Left renal cortex interstitium (tissue), 4 donors: ENCODE measurements at places on chromosomes 7 and 10.

GRCh38 chr10:11724938-11725776 is 17.0 kb upstream of the ECHDC3 start:
- DNase-seq = no peak

DNA sequence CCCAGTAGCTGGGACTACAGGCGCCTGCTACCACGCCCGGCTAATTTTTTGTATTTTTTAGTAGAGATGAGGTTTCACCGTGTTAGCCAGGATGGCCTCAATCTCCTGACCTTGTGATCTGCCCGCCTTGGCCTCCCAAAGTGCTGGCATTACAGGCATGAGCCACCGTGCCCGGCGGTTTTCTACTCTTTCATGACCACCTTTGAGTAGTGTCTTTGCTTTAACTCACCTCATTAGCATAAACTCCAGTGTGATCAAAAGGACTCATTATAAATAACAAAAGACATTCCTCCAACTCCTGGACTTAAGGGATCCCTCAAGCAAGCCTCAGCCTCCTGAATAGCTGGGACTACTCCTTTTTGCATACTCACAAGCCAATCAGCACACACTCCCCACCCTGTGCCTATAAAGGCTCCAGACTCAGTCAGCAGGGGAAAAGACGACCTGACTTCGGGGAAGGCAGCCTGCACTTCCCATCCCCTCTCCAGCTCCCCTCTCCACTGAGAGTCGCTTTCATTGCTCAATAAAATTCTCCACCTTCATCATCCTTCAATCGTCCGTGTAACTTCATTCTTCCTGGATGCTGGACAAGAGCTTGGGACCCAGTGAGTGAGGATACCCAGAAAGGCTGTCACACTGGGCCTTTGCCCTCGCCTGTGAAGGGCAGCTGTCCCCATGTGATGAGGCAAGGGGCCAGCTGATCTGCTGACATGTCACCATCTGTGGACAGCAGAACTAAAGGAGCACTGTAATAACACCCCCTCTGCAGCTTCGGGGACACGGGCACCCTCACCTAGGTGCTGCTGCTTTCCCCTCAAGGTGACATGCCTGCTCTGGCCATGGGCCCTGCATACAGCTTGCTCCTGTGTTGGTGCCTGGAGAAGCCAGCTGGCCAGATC is 35.0 kb upstream of the EIF4H start:
- no peak for DNase-seq

GRCh38 chr10:83927166-83927565 is 212.1 kb upstream of the GHITM start:
- DNase-seq = no peak

GRCh38 chr7:80726666-80727065 is 88.2 kb downstream of the CD36 start:
- no peak for DNase-seq

DNA sequence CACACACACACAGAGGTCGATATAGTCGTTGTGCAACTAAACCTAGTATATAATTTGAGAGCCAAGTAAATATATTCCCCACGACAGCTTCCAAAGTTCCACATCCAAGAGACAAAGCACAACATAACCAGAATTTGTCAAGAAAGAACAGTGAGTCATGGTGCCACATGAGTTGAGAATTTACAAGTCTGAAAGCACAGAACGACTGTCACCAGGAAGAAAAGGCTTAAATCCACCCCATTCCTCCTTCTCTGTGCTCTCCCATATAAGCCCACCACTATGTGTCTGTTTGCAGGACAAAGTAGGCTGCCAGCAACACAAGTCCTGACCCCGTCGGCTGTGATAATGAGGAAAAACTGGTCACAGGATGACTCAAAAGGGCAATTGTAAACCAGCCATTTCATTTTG is 32.8 kb downstream of the GSAP start:
- DNase-seq = no peak

- no peak for DNase-seq
Measured at GRCh38 chr7:69600710-69601519, 2.6 kb downstream of the AUTS2 start.

- no peak for DNase-seq
Measured at GRCh38 chr7:23058408-23059096, 44.6 kb upstream of the HYCC1 start.

DNA sequence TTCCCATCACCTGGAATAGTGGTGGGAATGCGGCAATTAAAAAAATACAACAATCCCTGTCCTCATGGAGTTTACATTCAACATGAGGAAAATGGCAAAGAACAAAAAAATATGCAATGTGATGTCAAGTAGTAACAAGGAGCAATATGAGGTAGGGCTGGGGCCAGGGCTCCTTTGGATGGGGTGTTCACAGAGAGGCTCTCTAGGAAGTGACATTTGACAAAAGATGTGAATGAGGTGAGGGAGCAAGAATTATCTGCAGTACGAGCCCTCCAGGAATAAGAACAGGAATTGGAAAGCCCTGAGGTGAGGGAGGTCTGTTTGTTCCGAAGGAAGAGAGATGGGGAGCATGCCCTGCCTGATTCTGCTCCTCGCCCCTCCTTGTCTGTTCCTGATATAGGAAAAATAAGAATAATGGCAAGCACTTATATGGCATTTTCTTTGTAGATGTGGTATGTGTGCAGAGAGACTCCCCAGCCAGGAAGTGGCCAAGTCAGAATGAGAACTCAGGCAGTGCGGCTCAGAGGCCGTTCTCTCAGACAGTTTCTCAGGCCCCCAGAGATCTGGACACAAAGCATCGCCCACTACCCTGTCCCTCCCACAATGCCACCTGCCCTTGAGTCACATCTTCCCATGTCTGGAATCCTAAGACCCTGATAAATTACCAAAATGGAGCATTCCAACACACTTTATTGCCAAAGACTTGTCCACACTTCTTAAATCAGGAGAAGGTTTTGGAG is 105.6 kb downstream of the APBB1IP start:
- no peak for DNase-seq

DNA sequence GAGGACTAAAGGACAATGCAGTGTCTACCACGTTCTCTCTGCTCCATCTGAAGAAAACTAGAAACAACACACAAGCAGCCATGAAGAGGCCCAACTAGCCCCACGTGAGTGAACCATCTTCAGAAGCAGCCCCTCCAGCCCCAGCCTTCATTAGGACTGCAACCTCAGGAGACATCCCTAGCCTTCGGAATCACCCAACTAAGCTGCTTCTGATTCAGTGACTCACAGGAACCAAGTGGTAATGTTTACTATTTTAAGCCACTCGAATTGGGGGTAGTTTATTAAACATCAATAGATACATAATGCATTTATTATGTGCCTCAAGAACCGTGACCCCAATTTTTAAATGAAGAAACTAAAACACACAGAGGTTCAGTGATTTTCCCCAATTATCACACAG is 22.6 kb downstream of the ARHGAP12 start:
- DNase-seq = no peak

- no peak for DNase-seq
Measured at GRCh38 chr7:99789441-99790070, 5.6 kb upstream of the CYP3A4 start.

DNA sequence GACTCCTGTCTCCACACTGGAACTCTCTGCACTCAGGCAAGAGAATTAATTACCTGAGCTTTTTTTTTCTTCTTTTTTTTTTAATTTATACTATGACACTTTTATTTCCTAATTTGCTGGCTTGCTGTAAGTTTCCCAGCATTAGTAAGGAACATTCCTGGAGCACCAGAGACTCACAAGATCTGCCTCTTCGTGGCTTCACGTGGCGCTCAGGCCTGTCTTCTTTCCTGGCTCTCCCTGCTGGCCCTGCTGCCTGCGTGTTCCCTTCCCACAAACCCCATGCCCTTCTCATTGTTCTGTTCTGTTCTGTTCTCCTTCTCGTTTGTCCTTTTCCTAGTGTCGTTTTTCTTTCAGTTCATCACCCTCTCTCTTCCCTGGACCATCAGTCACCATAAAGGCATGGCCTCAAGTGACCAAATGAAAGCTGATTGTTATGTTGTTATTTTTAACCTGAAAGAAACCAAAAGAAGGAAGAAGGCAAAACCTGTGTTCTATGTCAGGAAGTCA is 591.6 kb upstream of the PFKP start:
- DNase-seq = no peak

- no peak for DNase-seq
Measured at GRCh38 chr10:78691301-78692030, 377.3 kb upstream of the ZMIZ1 start.

DNA sequence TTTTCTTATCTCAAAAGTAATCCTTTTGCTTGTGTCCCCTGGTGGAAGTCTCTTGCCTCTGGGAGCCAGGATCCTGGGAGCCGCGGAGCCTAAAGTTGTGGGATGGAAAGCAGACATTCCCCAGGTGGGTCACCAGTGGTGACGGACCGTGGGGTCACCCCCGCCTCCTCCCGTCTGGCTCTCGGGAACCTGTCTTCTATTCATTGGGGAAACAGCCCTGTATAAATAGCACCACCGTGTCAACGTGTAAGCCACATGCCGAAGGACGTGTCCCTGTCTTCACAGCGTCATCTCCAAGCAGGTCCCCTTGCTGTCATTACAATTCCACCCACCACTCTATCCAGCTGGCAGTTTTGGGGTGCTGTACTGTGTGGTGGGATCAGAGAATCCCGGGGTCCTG is 87.5 kb downstream of the ELFN1 start:
- DNase-seq = no peak

DNA sequence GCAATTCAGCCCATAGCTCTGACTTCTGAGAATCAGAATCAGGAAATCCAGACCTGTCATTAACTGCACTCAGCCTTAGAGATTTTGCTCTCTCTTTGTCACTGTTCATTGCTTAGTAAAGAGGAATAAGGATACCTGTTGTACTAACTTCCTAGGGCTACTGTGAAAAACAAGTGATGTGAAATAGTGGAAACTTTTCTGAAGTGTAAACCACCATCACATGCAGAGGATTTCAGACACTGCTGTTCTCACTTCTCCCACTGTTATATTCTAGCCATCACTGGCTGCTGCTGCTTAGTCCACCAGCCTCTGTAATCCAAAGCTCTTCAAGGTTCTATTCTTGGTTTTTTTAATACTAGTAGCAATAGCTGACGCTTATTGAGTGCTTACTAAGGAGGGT is 129.6 kb upstream of the CCDC6 start:
- no peak for DNase-seq

GRCh38 chr7:112252141-112252540 is 45.6 kb downstream of the ZNF277 start:
- DNase-seq = no peak

GRCh38 chr7:158997471-158997870 is 141.1 kb downstream of the DYNC2I1 start:
- DNase-seq = no peak

- no peak for DNase-seq
Measured at GRCh38 chr7:80449836-80450235, 62.0 kb downstream of the GNAT3 start.

DNA sequence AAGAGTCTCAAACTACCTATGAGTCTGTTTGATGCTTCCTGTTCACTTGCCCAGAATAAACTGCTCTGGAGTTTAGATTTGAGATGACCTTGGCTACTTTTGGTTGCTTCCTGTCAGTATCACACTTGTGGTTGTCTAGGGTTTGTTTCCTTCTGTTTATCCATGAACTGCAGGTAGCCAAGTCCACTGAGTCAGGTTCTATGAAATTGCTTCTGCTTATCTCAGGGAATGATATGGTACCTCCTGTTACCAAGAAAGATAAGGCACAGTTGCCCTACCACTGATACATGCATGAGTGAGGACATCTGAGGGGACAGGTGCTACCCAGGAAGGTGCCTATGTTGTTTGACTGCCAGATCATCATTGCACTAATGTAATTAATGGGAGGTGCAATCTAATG is 15.8 kb upstream of the EEPD1 start:
- DNase-seq = no peak

DNA sequence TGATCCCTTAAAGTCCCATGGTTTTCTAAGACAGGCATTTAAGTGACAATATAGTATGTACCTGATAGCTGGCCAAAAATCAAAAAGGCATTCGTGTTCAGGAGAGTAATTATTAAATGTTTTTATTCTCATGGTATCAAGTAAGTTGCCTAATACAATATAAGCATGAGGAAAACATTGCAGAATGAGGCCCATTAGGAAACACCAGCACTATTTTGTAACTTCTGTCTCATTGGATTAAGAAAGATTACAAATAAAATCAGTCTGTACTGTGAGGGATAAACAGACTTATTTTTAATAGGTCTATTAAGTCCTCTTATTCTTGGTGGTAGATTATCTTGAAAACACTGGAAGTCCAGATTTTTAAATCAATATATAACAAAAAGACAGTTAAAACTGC is 110.1 kb downstream of the SNX13 start:
- no peak for DNase-seq

GRCh38 chr7:147824671-147825070 is 765.9 kb upstream of the C7orf33 start:
- DNase-seq = no peak

GRCh38 chr7:30979027-30979426 is 15.3 kb downstream of the GHRHR start:
- DNase-seq = no peak

DNA sequence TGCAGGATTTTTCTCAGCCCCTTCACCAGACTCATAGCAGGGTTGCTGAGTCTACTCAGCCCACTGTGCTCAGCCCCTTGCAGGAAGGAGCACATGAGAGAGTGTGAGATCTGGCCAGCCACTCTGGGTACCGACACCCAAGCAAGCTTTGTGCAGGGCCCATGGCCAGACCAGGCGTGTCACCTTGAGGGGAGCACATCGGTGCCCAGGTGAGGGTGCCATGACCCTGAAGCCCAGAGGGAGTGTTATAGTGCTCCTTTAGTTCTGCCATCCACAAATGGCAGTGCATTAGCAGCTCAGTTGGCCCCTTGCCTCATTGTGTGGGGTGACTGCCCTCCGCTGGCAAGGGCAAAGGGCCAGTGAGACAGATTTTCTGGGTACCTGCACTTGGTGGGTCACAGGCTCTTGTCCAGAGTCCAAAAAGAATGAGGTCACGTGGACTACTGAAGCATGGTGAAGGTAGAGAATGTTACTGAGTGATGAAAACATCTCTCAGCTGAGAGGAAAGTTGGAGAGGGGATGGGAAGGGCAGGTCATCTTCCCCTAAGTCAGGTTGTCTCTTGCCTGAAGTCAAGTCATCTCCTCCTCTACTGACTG is 181.8 kb downstream of the MACC1 start:
- DNase-seq = no peak

GRCh38 chr7:36726311-36726710 is 2.0 kb upstream of the AOAH start:
- DNase-seq = no peak

DNA sequence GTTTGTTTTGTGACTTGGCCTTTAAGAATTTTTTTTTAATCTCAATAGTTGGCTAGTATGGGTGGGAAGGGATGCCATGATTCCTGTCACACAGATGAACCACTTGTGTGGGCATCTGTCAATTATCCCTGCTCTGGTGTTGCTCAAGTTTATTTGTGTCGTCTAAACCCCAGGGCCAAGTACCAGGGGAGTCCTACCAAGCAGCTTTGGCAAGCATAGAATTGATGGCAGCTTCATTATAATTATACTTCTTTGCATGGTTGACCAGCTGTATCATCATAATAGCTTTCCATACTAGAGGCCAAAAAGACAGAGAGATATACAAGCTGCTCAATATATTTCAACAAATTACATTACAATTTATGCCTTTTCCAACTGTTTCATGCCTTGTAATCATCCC is 30.4 kb downstream of the SUGCT start:
- no peak for DNase-seq
